Left forelimb (tissue), 1 donor: ENCODE measurements at places on chromosomes 13 and 19.

DNA sequence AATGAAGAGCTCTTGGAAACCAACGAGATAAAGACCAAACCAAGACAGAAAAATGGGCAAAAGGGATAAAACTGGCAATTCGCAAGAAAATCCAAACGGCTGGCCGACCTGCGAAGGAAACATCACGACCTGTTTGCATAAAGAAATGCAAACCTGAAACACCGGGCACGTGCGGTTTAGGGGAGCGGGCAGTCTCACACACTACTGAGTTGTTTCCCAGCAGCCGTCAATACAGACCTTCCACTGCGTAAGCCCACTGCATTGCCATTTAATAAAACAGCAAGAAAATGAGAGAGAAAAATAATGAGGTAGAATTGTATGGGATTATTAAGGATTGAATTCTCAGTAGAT lies 642 bp upstream of the PEG3 start:
- no peak for DNase-seq

GRCh38 chr19:4298810-4299550 lies 3.2 kb downstream of the TMIGD2 start:
- no peak for DNase-seq

DNA sequence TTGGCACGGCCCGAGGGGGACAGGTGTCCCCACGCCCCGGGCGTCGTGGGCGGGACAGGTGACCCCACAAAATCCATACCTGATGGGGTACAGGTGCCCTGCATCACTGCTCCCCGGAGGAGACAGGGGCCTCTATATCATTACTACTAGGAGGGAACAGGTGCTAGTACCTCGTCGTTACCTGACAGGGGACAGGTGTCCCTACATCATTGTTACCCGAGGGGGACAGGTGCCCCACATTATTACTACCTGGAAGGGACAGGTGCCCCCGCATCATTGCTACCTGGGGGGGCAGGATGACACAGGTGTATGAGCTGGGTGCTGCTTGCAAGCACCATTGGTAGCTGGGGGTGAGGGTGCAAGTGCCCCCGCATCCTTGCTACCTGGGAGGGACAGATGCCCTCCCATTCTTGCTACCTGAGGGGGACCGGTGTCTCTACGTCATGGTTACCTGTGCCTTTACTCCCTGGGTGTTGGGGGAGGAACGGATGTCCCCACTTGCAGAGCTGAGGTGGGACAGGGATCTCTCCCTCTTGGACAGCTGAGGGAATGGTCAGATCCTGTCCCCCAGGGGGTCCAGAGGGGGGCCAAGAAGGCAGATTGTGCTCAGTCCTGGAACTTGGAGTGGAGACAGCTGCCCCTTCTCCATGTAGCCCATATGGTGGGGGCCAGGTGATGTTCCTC lies 620 bp downstream of the CRTC1 start:
- no peak for DNase-seq

GRCh38 chr19:8459095-8459494 lies 14.3 kb downstream of the HNRNPM start:
- DNase-seq: no peak

- no peak for DNase-seq
These were observed 35.2 kb downstream of the STK24 start for GRCh38 chr13:98541701-98542203.

- DNase-seq: no peak
These were observed 614.5 kb downstream of the TBC1D4 start for GRCh38 chr13:74867460-74867859.

- no peak for DNase-seq
These were observed 26.1 kb downstream of the DYRK1B start for GRCh38 chr19:39807846-39808364.

DNA sequence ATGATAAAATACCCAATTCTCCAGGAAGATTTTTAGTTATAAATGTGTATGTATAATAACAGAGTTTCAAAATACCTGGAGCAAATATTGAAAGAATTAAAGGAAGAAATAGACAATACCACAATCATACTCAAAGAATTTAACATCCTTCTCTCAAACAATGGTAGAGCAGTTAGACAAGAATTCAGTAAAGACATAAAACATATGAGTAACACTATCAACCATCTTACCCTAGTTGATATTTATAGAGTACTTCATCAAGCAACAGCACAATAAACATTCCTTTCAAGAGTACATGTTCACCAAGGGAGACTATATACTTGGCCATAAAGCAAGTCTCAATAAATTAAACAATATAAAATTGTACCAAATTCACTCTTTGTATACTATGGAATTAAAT lies 108.4 kb downstream of the DLEU7 start:
- DNase-seq: no peak

- no peak for DNase-seq
These were observed 89.1 kb downstream of the CAB39L start for GRCh38 chr13:49354719-49355118.

DNA sequence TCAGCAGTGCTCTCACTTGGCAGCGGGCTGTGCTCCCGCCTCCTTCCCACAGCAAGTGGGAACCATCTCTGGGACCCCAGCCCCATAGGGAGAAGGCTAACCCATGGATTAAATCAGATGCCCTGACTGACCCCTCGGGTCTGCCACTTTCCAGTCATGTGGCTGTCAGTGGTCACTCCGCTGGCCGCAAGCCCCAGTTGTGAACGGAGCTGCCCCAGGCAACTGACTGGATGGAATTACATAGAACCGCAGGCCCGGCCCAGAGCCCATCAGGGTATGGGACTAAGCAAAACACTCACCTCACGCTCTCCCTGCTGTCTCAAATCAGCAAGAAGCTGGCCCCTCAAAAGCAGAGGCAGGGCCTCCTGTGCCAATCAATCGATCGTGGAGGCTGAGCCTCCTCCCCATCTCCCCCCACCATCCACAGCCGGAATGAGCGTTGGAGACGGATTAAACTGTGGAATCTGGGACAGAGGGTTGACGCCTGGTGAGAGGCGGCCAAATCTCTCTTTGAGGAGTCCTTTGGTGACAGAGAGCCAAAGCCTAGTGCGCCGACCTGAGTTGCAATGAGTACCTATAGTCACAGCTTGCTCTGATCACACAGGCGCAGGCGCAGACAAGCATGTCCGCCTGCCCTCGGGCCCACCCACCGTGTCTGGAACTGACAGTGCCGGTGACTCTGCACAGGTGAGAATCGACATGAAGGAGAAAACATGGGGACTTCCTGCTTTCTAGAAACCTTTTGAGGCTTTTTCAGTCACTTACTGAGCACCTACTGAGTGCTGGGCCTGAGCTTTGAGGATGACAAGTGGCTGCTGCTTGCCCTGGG lies 38.7 kb downstream of the PBX4 start:
- no peak for DNase-seq

DNA sequence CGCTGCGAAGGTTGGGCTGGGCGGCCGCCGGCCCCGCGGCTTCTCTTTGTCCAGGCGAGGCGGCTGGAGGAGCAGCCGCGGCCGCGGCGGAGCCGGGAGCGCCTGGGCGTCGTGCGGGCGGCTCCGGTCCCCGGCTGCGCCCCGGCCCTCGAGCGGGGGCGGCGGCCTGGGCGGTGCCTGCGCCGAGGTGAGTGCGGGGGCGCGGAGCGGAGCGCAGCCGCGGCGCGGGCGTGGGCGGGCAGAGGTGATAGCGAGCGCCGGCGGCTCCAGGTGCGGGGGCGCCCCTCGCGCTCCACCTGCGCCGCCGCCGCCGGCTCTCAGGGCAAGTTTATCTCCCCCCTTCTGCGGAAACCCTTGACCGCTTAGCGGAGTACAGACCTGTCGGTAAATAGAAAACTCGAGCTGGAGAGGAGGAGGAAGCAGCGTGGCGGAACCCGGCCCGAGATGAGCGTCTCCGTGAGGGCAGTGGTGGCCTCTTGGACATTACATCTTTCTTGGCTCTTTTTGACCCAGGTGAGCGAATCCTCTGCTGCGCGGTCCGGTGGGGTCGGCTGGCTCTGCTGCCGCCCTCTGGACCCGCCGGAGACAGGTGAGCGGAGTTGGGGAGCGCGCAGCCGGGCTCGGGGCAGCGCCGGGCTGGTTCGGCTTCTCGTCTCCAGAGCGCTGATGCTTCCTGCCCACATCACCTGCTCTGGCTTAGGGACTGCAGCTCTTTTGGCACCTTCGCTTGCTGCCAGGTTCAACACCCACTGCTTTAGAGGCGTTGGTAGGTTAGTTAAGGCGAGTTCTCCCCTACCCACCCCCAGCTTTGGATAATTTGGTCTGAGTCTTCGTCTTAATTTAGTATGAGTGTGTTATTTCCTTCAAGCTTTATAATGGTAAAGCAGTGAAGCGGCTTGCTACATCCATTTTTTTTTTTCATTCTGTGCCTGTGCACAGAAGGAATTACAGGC lies at the start of gene MTUS2:
TSS of gene MTUS2 (plus strand) at position 241 of the 953 bp plus-strand sequence.
- no peak for DNase-seq

GRCh38 chr13:101584331-101584730 lies 131.9 kb downstream of the ITGBL1 start:
- DNase-seq: no peak

- DNase-seq: no peak
These were observed 55.2 kb downstream of the VWA8 start for GRCh38 chr13:41905600-41906254.

DNA sequence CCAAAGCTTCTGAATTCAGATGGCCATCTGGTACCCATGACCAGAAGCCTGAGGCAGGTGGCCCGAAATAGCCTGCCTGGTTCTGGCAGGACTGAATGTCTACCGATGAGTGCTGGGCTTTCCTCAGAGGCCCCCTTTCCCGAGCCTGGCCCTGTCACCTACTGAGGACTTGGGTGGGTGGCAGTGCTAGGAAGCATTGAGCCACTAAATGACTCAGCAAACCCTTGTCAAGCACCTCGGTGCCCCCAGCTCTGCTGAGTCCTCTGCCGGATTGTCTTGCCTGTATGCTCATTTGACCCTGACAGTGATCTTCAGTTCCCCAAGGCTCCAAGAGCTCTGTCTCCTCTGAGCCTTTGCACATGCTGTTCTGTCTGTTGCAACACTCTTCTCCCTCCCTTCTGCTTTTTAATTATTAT lies 17.9 kb downstream of the PPP1R37 start:
- no peak for DNase-seq

DNA sequence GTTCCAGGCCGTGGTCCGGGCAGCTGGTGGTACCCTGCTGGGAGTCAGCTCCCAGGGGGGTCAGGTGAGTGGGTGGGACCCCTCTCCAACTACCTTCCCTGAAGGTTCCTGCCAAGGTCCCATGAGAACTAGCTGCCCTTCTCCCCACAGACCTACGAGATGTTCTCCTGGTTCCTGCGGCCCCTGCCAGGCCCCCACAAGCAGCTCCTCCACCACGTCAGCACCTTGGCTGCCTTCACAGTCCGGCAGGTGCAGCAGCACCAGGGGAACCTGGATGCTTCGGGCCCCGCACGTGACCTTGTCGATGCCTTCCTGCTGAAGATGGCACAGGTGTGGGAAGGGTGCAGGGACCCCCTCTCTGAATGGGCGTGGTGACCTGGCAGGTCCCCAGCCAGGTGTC lies 5.5 kb downstream of the CYP2S1 start:
- no peak for DNase-seq

DNA sequence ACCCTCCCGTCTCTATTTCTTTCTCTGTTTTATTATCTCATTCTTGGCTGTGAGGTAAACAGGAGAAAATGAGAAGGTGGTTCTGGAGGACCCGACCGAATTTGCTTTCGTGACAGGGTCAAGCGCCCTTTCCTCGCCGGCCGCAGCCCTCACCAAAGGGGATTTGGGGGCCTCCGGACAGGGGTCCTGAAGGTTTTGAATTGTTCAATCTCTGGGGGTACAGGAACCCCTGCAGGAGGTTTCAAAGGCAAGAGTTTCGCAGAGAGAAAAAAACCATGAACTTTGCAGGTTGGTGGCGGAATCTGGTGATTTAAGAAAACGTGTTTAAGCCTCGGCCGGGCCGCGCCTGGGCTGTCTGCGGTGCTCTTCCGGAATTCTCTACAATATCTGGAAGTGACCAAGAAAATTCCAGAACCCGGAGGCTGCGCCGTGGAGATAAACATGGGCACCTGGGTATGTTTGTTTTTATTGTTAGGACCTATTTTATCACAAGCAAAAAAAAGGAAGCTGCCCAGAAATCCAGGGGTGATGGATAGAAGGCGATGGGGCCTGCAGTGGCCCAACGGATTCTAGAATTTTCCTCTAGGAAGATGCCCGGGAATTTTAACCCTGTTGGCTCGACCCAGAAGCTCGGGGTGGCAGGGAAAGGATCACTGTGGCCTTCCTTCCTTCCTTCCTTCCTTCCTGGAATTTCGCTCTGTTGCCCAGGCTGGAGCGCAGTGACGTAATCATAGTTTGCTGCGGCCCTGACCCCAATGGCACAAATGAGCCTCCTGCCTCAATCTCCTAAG lies 14.2 kb upstream of the PTBP1 start:
- no peak for DNase-seq

DNA sequence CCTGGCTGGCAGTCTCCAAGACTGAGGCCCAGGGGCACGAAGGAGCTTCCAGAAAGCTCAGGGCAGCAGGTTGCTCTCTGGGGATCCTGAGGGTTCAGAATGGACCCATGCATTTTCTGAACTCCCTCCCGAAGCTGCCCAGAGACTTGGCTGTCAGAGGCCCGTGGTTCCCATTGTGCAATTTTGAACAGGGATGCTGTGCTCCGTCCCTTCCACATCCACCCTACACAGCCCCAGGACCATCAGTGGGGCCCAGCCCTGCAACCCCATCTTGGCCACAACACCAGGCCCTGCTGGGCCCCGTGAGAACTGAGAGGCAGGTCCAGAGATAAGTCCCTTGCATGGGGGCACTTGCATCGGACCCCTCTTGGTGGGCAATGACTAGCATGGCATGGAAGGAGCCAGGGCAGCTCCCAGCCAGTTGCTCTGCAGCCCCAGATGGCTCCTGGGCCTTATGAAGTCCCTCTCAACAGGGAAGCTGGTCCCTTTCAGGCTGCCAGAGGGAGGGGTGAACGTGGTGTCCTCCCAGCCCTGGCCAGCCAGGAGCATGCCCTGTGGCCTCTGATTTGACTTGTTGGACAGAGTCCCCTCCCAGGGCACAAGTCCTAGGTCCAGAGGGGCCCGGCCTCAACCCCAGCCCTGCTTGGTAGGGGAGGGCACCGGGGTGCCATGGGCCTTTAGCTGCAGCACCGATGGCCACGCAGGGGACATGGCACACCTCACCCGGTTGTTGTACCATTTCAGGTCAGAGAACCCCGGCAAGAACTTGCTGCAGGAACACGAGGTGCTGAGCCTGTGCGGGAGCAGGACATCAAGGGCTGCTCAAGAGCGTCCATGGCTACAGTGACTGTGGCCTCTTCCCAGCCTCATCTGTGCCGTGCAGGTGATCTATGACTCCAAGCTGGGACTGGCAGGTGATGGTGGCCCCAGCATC lies 17.3 kb upstream of the ZNF14 start:
- DNase-seq: no peak

DNA sequence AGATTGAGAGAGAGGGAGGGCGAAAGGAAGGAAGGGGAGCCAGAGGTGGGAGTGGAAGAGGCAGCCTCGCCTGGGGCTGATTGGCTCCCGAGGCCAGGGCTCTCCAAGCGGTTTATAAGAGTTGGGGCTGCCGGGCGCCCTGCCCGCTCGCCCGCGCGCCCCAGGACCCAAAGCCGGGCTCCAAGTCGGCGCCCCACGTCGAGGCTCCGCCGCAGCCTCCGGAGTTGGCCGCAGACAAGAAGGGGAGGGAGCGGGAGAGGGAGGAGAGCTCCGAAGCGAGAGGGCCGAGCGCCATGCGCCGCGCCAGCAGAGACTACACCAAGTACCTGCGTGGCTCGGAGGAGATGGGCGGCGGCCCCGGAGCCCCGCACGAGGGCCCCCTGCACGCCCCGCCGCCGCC lies at the start of gene TNFSF11:
TSS of gene TNFSF11 (plus strand) at position 142 of the 400 bp plus-strand sequence. CDS start at position 294, 152 bp downstream.
- DNase-seq: no peak
